Activated CD4-positive, alpha-beta T cell treated with anti-CD3 and anti-CD28 coated beads for 36 hours (primary cell): ENCODE measurements at places on chromosomes 7 and 10. TPM values are rescaled to one million over a fixed set of nuclear protein-coding genes. Genes with fewer than 3 reads are reported as not detected.

GRCh38 chr7:25386311-25386744 is 158.0 kb upstream of the NPVF start:
- DNase-seq: no peak

GRCh38 chr7:120916121-120916520 is 34.5 kb upstream of the ING3 start:
- DNase-seq: no peak

DNA sequence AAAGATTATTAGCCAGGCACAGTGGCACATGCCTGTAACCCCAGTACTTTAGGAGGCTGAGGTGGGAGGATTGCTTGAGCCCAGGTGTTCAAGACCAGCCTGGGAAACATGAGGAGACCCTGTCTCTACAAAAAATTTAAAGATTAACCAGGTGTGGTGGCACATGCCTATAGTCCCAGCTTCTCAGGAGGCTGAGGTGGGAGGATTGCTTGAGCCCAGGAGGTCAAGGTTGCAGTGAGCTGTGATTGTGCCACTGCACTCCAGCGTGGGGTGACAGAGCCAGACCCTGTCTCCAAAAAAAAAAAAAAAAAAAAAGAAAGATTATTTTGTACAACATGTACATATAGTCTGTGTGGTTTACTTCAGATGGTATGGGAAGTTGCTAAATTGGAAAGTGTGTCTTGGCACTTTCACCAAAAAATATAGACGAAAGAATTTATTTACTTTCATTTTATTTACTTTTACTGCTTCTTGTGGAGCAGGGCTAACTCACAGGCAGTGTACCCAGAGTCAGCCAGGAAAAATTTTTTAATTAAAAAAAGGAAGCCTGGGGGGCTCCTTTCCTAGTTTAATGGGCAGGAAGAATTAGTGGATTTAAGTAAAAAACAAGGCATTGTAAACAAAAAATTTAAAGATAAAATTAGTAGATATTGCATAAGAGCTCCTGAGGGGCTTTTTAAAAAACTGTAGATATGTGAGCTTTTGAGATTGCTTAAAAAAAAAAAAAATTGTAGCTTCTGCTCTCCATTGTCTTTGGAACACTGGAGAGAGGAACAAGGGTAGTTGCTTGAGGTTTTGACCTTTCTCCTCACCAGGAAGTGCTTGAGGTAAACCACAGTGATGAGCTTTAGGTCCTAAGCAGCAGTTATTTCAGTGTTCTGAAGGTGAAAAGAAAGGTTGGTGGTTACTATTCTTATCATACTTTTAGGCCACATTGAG is 44.6 kb upstream of the VDAC2 start:
- DNase-seq: peak; percentile 24

GRCh38 chr7:110839866-110840265 is 251.1 kb upstream of the LRRN3 start:
- no peak for DNase-seq

- DNase-seq: peak; percentile 34
Measured at GRCh38 chr10:27741173-27742091, 4.2 kb downstream of the MKX start.

DNA sequence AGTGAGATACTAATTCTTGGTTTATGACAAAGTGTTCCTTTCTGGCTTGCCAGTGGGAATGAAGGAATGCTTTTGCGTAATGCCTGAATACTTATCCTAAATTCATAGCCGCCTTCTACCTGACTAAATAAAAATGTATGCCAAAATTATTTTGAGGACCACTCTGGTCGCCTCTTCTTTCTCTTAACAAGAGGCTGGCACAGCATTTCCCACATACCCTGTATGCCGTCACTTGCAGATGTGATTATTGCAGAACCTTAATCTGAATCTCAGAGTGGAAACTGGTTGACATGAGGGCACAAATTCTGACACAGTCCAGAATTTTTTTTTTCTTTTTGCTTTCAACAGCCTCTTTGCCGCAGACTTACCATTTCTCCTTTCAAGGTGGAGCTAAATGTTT is 124.6 kb upstream of the GLCCI1 start:
- no peak for DNase-seq

- no peak for DNase-seq
Measured at GRCh38 chr10:3102720-3103427, 35.5 kb downstream of the PFKP start.

GRCh38 chr10:36450380-36450779 is 675.0 kb upstream of the ANKRD30A start:
- DNase-seq: no peak

- no peak for DNase-seq
Measured at GRCh38 chr10:13039761-13040160, 38.2 kb upstream of the CCDC3 start.

GRCh38 chr10:84159076-84159685 is 14.4 kb upstream of the GPR15LG start:
- no peak for DNase-seq

GRCh38 chr7:122886357-122887081 is at the start of gene CADPS2:
Gene CADPS2 (minus strand): TSS chr7:122886460. CDS start chr7:122886337, 123 bp downstream.
- peak; percentile 55 for DNase-seq

- DNase-seq: no peak
Measured at GRCh38 chr7:505171-505570, 14.5 kb downstream of the PDGFA start.

- no peak for DNase-seq
Measured at GRCh38 chr7:16509829-16510228, 16.8 kb upstream of the LRRC72 start.

GRCh38 chr7:157645539-157645938 is 308.7 kb downstream of the DNAJB6 start:
- DNase-seq: no peak

DNA sequence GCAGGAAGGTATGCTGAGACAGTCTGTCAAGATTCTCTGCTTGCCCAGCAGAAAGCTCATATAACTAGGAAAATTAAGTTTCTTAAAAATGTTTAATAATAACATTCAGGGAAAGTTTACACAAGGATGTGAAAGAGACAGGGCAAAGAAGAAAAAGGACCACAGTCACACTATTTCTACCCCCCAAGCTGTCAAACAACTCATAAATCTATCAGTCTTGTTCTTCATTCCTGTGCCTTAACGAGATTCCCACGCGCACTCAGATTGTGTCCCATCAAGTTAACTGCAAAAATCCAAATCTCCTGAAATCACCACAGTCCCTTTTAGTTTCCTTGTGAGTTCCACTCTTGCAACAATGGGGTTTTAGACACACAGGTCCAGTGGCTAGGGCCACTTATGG is 14.9 kb downstream of the CUL2 start:
- no peak for DNase-seq

Gene PNLIPRP1
- total RNA-seq: not detected

Gene NPC1L1
- 0.04 TPM for total RNA-seq

Gene RBAK
- 12.4 TPM for total RNA-seq

Gene MOGAT3
- not detected for total RNA-seq

Gene FAM25G
- not detected for total RNA-seq

Gene CYP26C1
- 0.05 TPM for total RNA-seq

Gene LMOD2
- total RNA-seq: not detected

Gene GNG11
- not detected for total RNA-seq

Gene EPDR1
- 2.7 TPM for total RNA-seq

Gene UNCX
- total RNA-seq: not detected
